ENCODE measurements at places on chromosomes 16 and 17.

- no peak for DNase-seq
Observed at GRCh38 chr17:60545465-60546191, 19.6 kb upstream of the APPBP2 start.

DNA sequence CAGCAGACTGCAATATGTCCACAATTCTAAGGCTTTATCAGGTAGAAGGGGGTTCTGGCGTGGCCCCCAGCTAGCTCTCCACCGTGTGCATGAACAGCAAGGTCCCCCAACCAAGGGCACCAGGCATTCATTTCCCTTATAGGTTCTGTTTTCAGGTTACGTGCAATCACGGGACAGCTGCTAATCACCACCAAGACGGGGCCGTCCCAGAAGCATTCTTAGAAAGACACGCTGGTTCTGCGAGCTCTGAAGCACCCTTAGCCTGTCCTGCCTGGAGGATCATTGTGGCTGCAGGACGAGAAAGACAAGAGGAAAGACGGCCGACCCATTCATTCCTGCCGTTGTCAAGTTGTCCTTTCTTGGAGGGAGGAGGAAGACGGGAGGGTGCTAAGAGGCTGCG is 302.9 kb downstream of the SOX9 start:
- DNase-seq: no peak

DNA sequence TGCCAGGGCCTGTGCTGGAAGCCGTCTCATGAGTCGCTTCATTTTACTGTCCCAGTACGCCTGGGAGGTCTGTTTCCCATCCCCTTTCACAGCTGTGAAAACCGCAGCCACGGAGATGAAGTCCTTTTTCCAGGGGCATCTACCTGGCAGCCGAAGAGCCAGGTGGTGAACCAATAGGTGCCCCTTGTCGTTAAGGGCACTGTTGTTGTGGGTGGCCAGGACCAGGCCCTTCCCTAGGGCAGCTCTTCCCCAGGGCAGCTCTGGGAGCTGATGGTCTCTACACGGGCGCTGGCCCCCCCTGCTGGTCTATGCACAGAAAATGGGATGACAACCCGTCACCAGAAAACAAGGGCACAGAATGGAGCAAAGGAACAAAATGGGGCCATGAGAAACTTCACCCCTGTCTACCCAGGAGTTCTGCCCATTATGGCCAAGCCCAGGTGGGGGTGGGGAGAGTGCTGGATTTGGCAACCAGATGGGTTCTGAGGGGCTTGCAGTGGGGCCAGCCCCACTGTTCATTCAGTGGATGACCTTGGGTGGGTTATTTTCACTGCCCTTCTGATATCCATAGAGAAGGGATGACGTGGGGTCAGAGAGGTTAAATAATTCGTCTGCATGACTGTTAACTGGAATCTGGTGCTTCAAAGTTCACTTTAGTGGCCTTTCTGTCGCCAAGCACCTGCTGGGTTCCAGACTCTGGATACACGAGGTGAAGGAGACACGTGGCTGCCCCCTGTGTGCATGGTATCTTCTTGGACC is 11.5 kb downstream of the RMI2 start:
- peak; percentile 70 for DNase-seq

DNA sequence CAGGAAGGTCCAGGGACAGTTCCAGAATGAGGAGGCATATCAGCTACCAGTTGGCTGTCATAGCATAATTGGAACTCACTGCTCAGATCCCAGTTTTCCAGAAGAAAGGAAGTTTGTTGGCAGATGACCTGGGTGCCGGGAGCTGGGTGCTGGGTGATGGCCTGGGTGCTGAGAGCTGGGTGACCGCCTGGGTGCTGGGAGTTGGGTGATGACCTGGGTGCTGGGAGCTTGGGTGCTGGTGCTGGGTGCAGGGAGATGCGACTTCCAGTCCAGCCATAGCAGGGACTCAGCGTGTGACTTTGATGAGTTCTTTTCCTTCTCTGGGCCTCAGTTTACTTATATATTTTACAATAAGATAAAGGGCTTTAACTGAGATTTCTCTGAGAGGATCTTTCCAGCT is 18.0 kb downstream of the WSCD1 start:
- no peak for DNase-seq

DNA sequence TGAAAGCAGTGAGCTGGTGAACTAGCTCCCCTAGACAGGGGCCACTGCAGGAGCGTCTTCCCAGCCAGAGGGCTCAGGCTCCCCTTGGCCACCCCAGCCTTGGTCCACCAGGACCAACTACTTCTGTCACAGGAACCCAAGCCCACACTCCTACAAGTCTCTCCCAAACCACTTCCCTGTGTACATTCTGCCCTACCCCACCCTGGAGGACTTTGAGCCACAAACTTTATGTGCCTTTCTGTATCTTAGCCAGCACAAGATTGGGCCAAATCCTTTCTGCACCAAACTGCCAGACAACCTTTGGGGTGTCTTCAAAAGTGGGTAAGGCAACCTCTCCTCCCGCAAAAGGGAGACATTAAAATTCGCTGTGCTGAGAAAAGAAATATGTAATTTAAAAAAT is 31.6 kb downstream of the EFCAB5 start:
- no peak for DNase-seq

GRCh38 chr16:9297437-9298113 is 206.1 kb downstream of the HAPSTR1 start:
- DNase-seq: peak; percentile 13

- no peak for DNase-seq
Observed at GRCh38 chr16:85113913-85114312, 1.6 kb upstream of the CIBAR2 start.

GRCh38 chr17:61260071-61260797 is 139.4 kb upstream of the TBX2 start:
- no peak for DNase-seq

GRCh38 chr16:78099271-78100111 is at the start of gene WWOX:
Gene WWOX (plus strand): TSS chr16:78099654.
- DNase-seq: peak; percentile 99

GRCh38 chr16:6947291-6947690 is 385.4 kb upstream of the RBFOX1 start:
- no peak for DNase-seq

DNA sequence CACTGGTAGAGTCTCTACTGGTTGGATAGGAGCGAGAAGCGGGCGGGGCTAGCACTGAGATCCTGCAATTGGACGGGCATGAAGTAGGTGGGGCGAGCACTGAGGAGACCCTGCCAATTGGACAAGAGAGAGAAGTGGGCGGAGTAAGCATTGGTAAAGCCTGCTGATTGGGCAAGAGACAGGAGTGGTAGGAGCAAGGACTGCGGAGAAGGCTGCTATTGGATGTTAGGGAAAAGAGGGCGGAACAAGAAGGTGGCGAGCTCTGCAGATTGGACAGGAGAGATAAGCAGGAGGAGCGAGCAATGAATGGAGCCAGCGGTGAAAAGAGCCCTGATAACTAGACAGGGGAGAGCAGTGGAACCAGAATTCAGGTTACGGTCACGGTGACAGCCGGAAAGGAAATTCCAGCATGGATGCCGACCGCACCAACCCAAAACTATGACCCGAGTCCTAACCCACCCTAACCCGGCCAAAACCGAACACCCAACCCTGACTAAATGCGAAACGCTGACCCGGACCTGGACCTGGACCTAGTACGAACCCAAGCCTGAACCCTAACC is 4.8 kb downstream of the SCGB1C2 start:
- DNase-seq: peak; percentile 38

DNA sequence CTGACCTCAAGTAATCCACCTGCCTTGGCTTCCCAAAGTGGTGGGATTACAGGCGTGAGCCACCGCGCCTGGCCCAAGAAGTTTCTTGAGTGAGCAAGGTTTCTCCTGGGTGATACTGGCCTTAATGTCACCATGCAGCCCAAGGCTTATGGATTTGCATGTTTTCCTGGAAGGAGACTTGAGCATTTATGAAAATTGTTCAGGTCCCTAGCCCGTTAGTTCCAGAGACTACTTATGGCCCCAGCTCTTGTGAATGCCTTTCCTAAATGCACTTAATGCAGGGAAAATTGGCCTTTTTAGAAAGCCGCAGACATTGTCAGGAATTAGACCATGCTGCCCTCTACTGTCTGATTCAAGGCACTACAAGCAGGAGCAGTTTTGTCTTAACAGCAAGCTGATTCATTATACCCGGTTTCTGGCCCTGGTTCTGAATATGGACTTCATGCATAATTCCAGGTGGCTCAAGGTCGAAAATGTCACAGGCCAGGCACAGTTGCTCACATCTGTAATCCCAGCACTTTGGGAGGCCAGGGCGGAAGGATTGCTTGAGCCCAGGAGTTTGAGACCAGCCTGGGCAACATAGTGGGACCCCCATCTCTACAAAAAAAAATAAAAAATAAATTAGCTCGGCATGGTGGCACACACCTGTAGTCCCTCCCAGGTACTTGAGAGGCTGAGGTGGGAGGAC is 91.3 kb downstream of the SNX29 start:
- peak; percentile 89 for DNase-seq

All from lung microvascular endothelial cell (primary cell).